ENCODE measurements at places on chromosomes 12 and 14.

GRCh38 chr14:56339855-56340701 lies 221.9 kb downstream of the PELI2 start:
- DNase-seq: peak; percentile 58

DNA sequence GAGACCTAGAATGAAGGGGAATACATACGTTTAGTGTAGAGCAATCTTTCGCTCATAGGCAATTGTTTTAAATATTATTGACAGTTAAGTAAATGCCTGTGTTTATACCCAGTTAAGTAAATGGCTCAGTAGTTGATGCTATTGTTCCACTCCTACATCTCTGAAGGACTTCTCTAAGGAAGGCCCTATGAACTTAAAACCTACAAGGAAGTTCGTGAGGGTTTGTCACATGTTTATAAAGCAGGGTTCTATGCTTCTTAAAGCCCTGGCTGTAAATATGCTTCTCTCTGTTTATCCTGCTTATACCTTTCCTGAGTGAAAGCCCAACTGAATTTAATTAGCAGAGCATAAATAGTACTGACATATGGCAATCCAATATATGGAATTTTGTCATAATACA lies 282.1 kb upstream of the NPAS3 start:
- DNase-seq: no peak

DNA sequence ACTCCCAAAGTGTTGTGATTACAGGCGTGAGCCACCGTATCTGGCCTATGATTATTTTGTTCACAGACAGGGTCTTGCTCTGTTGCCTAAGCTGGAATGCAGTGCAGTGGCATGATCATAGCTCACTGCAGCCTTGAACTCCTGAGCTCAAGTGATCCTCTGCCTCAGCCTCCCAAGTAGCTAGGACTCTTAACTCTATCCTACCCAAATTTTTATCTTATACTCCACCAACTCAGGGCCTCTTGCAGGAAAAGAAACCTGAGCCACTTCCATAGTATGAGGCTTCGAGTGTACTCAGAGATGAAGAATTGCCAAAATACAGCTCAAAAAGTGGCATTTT lies 828 bp downstream of the MMAB start:
- DNase-seq: no peak

DNA sequence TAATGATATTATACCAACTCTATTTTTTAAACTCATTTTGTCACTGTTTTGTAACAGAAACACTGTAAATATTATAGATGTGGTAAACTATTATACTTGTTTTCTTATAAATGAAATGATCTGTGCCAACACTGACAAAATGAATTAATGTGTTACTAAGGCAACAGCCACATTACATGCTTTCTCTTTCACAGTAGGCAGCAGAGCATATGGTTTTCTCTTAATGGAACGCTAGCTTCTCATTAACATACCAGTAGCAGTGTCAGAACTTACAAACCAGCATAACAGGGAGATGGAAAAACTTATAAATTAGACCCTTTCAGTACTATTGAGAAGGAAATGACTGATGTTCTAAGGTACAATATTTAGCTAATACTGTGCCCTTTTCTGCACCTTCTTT lies 398.8 kb downstream of the PRKD1 start:
- no peak for DNase-seq

DNA sequence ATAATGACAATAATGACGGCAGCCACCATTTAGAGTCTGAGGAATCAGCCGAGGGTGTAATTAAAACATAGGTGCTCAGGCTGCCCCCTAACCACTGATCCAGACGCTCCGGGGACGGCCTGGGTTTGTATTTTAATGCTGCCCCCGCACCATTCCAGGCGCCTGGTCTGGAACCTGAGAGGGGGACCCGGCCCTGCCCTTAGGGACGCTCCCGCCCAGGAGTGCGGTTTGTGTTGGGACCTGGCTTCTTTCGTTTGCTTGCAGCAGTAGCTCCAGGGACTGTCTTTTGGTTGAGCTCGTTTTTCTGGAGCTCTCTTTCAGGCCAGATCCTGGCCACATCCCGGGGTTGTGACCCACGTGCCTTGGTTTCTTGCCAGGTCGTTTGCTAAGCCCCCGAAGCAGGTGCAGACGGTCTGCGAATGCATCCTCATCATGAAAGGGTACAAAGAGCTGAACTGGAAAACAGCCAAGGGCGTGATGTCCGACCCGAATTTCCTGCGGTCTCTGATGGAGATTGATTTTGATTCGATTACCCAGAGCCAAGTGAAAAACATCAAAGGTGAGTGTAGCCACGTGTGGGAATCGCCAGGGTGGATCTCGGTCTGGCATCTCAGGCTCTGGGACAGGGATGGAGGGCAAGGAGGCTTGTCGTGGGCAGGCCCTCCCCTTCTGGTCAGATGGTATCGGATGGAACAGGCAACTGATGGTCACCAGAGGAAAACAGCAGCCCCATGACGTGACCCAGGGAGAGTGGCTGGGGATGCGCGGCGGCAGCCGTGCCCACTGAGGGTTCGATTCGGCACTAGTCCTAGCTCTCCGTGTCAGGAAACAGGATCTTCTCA lies 63.5 kb downstream of the CCDC92 start:
- no peak for DNase-seq

DNA sequence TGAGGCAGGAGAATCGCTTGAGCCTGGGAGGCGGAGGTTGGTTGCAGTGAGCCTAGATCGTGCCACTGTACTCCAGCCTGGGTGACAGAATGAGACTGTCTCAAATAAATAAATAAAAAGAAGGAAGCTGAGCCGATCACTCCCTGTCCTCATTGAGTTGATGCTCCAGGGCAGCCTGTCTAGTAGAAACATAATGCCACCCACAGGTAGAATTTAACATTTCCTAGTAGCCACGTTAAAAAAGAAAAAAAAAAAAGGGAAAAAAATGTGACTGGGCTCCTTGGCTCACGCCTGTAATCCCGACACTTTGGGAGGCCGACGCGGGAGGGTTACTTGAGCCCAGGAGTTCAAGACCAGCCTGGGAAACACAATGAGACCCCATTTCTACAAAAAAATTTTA lies 135.7 kb downstream of the SCARB1 start:
- DNase-seq: no peak

- no peak for DNase-seq
Observed at GRCh38 chr12:50751948-50752721, 11.8 kb upstream of the ATF1 start.

GRCh38 chr14:56244138-56244789 lies 126.1 kb downstream of the PELI2 start:
- DNase-seq: no peak

DNA sequence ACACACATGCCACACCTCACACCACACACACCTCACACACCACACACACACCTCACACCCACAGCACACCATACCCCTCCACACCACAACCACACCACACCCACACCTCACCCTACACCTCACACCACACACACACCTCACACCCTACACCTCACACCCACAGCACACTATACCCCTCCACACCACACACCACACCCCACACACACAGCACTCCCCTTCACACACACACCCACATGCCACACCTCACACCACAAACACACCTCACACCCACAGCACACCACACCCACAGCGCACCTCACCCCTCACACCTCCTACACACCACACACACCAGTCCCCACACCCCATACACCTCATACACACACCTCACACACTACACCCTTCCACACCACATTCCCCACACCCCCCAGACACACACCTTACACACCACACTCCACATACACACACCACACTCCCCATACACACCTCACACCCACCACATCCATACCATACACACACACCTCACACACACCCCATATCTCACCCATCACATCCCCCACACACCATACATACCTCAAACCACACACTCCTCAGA lies 80.0 kb downstream of the ACTN1 start:
- DNase-seq: no peak

DNA sequence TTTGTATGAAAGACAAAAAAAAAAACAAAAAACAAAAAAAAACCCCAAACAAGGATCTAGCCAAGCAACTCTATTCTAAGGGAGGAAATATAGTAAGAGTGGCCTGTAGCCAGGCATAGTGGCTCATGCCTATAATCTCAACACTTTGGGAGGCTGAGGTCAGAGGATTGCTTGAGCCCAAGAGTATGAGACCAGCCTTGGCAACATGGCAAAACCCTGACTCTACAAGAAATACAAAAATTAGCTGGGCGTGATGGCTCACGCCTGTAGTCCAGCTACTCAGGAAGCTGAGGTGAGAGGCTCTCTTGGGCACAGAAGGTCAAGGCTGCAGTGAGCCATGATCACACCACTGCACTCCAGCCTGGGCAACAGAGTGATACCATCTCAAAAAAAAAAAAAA lies 47.9 kb downstream of the TMEM117 start:
- no peak for DNase-seq

GRCh38 chr12:105033851-105034250 lies 47.7 kb downstream of the NOPCHAP1 start:
- DNase-seq: no peak

GRCh38 chr12:50314636-50315312 lies 31.5 kb upstream of the LIMA1 start:
- DNase-seq: no peak

DNA sequence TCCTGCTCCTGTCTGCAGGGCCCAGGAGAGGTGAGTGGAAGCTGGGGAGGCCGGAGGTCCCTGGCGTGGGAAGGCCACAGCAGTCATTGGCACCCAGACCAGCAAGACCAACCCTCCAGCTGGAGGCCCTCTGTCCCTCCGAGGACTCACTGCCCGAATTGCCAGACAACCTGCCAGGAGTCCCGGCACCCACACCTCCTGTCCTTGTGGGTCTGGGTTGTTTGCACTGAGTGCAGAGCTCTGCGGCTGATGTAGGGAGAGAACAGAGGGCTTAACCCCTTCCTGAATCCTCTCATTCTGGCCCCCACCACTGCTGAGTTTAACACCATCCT lies 204.9 kb downstream of the KIF26A start:
- DNase-seq: no peak

DNA sequence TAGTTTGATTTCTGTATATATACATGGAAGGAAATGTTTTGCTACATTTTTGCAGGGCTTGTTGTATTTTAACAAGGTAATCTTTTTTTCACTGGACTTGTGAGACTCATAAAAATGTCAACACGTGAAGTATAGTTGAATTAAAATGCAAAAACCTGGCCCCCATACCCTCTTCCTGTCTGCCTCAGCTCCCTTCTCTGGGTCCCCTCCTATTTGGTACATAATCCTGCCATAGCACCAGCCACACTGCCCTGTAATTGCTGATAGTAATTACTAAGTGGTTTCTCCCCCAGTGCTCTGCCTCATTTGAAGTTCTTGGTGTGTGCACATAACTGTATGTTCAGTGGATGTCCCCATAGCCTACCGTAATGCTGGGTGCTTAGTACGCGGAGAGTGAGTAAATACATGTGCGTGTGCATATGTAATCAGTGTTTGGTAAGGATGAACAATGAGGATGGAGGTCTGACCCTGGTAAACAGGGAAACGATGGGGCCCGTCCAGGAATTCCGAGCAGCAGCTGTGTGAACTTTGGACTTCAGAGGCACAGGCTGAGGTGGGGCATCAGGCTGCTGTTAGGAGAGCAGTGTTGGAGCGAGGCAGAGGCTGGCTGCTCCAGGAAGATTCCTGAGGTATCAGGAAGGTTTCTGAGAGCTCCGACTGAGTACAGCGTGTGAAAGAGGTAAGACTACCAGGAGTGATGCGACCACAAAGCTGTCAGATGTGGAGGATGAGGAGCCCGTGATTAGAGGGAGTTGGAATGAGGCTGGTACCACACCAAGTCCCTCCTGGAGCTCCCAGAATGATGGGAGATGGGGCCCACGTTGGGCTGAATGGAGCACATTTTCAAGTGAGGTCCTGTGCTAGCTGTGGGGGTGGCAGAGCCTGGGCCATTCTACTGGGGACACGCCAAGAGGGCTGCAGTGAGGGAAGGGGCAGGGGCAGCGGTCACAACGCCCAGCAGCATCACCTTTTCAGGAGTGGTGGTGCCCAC lies 106.8 kb downstream of the PELI2 start:
- no peak for DNase-seq

- peak; percentile 14 for DNase-seq
Observed at GRCh38 chr12:124610021-124610612, 42.7 kb upstream of the NCOR2 start.

GRCh38 chr14:57182760-57183503 lies 85.8 kb downstream of the EXOC5 start:
- DNase-seq: no peak

DNA sequence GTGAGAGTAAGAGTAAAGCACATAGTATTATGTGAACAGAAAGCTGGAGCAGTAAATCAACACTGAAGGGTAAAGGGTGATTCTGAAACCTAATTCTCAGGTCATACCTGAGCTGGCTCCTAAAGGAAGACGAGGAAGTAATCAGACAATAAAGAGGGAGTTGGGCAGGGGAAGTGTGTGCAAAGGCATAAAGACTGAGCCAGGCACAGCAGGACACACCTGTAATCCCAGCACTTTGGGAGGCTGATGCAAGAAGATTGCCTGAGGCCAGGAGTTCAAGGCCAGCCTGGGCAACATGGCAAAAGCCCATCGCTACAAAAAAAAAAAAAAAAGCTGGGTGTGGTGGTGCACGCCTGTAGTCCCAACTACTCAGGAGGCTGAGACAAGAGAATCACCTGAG lies 9.6 kb downstream of the ARF3 start:
- no peak for DNase-seq

GRCh38 chr12:32821710-32822109 lies 66.0 kb upstream of the YARS2 start:
- no peak for DNase-seq

- no peak for DNase-seq
Observed at GRCh38 chr12:75666939-75667334, 155.5 kb upstream of the KRR1 start.

DNA sequence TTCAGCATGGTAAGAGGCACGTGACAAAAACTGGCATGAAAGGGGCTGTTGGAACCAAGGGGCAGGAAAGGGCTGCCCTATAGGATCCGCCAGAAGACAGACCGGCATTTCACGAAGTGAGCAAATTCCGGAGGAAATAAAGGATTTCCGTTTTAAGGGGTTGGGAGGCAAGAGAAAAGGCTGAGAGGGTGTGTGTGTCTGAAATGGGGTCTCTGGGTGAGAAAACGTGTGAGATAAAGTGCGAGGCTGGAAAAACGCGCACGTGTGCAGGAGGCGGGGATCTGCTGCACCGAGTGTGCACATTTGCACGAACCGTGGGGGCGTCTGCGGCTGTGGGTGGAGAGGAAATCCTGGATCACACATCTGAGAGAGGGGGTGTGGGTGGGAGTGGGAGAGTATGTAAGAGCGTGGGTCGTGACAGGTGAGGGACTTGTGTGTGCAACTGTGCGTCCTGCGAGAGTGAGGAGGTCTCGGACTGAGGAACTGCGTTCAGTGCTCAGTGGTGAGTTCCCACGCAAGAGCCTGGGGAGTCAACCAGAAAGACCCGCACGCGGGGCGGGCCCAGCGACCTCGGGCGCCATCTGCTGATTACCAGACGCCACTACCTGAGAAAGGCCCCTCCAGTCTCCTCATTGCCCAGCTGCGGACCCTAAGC lies 37.0 kb upstream of the P2RX7 start:
- DNase-seq: peak; percentile 70

DNA sequence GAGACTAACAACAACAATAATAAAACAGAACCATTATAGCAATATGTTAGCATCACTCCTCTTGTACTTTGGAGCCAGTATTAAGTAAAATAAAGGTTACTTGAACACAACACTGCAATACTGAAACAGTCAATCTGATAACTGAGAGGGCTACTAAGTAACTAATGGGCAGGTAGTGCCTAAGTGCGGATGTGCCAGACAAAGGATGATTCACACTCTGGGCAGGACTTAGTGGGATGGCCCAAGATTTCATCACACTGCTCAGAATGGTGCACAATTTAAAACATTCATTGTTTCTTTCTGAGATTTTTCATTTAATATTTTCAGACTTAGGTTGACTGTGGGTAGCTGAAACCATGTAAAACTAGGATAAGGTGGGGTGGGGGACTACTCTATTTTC lies 131.9 kb upstream of the CAND1 start:
- DNase-seq: no peak

- no peak for DNase-seq
Observed at GRCh38 chr12:92085736-92086040, 60.0 kb downstream of the BTG1 start.
